ENCODE measurements at places on chromosomes 3 and 15.

GRCh38 chr3:56979791-56980190 is 80.7 kb upstream of the SPATA12 start:
- DNase-seq: no peak

GRCh38 chr3:149581681-149582370 is 76.0 kb downstream of the WWTR1 start:
- DNase-seq: no peak

DNA sequence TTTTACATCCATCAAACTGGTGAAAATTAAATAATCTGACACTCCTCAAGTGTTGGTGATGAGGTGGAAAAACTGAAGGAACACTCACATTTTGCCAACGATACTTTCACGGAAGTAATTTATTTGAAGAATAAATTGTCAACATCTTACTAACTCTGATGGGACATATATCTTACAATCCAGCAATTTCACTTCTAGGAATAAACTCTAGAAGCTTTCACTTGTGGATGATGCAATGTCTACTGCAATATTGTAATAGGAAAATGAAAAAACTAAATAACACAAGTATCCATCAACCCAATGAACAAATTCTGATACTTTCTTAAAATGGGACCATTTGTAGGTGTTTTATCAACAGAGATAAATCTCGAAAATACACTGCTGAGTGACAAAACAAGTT is 16.2 kb upstream of the LIPC start:
- no peak for DNase-seq

DNA sequence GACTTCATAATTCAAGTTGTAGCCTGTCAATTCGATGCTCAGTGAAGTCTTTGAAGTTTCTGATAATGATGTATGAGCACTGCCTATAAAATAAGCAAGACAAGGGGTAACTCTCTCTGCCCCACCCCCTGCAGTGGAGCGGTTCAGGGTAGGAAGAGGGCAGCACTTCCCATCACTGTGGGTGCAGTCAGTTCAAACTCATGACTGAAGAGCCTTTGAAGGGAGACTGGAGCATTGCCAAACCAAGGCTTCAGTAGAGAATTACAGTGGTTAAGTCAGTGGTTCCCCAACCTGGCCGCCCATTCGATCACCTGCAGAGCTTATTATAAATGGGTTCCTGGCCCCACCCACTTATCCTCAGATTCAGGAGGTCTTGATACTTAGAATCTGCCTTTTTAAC is 190.6 kb downstream of the SHQ1 start:
- DNase-seq: peak; percentile 6

DNA sequence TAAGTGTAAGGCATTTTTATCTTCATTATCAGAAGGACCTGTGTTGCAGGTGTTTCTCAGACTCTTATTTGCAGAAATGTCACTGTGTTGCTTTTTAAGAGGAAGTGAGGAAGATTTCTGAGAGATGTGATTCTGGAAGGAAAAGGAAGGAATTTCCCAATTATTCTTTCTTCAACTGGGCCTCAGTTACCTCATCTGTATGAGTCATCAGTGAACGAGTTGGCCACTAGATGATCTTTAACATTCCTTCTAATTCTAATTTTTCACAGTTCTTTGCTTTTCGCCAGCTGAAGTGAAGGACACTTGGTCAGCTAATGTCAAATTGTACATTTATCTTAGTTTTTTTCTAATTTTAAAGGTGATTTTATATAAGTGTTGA is 28.9 kb downstream of the CLEC3B start:
- DNase-seq: no peak

DNA sequence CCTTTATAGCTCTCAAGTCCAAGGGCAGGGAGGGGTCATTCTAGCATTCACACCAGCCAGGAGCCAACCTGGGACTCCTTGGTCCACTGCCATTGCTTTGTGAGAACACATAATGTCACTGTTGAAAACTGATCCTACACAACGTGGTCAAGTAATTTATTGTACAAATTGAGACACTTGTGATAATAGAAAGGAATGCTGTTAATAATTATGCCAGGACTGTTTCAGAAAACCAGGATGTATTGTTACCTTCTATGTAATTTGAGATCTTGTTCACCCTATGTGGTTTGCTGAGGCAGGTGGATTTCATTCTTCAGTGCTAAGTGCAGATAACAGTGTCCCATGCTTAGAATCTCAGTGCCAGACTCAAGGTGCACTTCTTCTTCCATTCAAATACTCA is 33.3 kb downstream of the TMCO5A start:
- no peak for DNase-seq

GRCh38 chr15:77527164-77527778 is 105.4 kb downstream of the LINGO1 start:
- DNase-seq: no peak

DNA sequence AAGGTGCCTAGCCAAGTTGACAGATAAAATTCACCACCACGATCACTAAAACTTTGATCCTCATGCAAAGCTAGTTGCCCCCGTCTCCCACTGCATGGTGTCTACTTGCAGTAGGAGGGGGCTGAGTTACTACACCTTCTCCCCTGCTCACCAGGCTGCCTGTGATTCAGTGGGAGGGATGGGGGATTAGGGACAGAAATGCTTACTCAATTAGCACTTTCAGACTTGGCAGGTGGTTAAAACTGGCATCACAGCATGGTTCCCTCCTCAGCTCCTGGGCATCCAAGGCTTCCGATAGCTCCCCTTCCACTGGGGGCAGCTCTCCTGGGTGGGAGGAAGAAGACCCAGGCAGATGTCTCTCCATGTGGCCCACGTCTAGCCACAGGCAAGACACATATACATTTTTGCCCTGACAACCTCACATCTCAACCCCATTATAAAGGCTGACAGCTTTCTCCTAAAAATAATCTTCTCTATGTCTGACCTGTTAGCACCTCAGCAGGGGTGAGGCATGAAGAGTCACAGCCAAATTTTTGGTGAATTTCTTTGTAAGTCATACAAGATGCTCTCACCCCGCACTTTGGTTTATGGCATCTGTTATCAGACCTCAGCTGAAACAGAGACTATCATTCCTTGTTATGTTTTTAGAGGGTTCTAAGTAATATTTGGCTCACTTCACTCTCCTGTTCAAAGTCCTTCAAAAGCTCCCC is 369.0 kb downstream of the SV2B start:
- DNase-seq: no peak
